ENCODE measurements at places on chromosomes 16 and 17.
A peak's percentile ranks its signal among the peaks of the same experiment; 100 is the strongest.

GRCh38 chr16:50004239-50004638 is 20.8 kb upstream of the CNEP1R1 start:
- DNase-seq = no peak

DNA sequence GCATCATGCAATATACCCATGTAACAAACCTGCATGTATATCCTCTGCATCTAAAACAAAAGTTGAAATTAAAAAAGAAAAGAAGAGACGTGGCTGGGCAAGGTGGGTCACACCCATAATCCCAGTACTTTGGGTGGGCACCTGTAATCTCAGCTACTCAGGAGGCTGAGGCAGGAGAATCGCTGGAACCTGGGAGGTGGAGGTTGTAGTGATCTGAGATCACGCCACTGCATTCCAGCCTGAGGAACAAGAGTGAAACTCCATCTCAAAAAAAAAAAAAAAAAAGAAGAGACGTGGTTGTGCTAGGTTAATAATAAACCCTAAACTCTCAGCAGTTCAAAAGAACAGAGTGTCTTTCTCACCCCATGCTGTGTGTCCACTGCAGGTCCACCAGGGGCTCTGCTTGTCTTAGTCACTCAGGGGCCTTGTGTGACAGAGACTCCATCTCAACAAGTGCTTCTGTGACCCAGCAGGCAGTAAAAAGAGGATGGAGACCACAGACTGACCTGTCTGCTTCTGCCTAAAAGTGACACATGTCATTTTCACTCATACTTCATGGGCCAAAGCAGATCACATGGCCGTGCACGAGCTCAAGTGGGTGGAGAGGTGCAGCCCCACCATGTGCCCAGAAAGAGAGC is 22.3 kb upstream of the N4BP1 start:
- no peak for DNase-seq

DNA sequence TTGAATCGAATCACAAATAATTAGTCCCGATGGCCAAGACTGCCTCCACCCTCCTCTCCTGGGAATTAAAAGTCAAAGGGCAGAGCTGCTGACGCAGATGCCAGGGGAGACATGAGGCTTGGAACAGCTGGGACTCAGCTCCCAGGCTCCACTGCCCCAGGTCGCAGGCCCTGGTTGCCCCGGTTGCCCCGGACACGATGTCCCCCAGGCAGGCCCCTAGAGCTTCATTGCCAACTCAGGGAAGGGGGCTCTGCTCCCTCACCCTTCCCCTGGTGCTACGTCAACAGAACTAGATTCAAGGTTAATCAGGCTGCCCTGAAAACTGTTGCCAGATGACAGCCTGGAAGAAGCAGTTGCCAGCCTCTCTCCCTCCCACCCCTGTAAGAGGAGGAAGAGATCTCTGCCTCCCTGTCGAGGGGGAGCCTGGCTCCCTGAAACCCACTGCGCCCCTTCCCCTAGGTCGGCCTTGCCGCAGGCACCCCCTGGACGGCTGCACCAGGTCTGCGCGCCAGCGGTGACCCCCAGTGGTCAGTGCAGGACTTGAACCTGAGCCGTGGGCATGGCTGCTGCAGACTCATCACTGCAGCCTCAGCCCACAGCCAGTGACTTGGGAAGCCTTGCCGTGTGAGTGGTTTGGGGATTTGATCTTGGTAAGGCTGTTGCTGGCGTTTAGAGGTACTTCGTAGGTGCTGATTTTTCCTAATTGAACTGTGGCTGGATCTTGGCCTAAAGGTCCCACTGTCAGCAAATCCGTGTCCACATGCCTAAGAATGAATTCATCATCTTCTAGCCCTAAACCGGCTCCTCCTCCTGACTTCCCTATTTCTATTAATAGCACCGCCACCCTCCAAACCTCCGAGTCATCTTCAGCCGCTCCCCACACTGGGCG is 84.1 kb upstream of the TOB1 start:
- DNase-seq = peak; percentile 79

DNA sequence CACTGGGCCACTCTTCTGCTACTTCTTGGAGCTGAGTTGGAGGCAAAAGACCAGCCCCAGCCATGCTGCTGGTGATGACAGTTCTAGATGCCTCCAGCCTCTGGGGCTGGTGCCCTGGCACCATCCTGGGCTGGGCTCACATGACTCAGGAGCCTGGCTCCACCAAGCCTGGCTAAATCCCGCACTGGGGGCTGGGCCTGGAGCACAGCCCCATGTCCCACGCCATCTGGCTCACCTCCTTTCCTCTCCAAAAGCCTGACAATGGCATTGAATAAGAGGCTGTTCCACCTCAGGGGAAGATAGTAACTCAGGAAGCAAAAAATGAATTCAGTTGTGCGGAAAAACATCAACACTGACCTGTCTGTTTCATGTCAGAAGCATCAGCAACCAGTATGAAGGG is 45.1 kb upstream of the MTSS2 start:
- no peak for DNase-seq

- no peak for DNase-seq
These were observed 41.6 kb downstream of the PRKCB start for GRCh38 chr16:23877107-23878070.

DNA sequence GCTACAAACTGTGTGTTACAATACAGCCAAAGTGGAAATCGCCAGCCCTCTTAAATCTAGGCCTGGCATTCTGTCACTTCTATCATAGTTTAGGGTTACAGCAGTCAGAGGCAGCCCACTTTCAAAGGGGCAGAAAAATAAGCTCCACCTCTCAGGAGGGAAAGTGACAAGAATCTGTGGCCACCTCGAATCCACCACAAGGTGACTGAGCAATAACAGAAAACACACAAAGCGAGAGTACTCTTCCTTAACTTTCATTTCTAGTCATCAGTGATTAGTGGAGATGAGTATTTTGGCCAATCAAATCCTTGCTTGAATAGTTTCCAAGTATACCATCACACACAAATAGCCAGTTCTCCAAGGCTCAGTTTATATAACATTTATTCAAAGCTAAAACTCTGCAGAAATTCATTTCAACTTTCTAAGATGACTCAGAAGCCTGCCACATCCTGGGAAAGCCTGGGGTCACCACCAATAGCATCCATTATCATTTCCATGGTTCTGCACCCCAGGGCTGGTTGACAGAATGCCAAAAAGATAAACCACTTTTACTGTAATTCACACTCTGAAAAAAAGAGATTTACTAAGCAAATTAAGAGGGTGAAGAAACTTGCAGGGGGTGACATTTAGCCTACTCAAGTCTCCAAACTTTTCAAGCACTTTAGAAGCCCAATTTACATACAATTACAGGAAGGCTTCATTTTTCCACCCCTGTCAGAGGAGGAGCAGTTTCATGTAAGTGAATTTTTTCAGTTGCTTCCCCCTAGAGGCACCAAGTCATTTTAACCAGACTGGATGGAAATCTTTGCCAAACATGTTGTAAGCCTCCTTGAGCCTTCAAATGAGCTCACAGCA is 66.8 kb downstream of the SALL1 start:
- no peak for DNase-seq

DNA sequence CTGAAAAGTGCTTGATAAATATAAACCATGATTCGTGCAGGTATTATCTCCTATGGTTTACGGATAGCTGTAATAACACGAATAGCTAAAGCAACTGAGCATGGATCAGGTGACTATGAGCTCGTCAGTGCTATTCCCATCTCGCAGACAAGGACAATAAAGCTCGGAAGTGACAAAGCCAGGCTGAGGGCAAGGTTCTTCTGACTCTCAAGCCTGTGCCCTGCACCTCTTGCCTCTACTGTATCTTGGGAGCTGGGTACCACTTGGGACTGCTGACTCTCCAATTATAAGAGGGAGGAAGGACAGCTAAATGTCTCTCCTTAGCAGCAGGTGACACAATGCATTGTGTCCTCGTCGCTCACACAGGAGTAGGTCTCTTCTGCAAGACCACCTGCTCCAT is 49.6 kb upstream of the IRF8 start:
- no peak for DNase-seq

- DNase-seq = no peak
These were observed 346.2 kb downstream of the FOXL1 start for GRCh38 chr16:86924537-86924936.

DNA sequence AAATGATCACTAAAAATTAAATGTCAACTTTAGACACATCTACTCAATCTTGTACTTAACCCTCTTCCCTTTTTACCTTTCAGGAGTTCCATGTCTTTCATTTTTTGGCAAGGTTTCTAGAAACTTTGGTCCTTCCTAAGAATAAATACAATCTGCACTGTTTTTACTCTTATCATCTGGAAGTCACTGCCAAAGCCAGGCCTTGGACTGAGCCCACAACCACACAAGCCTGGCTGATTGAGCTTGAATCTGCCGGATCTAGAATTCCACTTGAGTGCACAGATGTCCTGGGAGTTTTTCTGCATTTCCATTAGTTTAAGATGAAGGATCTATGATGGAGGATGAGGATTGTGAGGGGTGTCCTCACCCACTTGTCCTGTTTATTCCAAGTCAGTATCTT is 126.1 kb downstream of the VPS53 start:
- DNase-seq = no peak

DNA sequence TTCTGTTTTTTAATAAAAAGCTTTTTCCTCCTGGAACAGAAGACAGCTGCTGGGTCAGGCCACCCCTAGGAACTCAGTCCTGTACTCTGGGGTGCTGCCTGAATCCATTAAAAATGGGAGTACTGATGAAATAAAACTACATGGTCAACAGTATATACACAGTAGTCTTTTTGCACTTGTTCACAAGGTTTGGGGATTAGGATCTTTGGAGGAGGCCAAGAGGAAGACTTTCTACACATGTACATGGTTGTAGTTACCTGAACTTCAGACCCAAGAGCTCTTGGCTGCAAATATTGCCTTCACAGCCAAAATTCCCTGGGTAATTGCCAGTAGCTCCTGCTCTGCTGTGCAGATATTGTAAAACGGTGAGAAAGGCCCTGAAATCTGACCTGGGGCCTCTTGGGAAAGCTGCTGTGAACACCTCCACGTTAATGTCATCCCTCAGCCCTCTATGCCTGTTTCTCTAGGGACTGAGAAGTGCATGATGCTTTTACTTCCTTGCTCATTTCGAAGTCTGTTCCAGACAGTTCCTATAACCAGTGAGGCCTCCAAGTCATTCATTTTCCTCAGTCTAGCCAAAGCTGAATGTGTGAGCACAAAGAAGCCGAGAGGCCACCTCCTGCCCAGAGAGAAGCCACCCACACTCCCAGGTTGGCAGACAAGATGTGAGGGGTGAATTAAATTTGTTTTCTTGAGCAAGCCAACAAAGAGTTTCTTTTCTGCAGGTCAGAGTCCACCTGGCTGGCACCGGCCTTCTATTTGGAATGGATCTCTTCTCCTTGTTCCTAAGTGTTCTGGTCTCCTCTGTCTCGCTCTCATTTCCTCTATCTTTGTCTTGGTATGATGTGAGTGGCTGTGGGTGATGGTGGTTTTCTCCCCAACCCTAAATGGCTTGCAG is 15.9 kb downstream of the ANKRD40 start:
- no peak for DNase-seq

DNA sequence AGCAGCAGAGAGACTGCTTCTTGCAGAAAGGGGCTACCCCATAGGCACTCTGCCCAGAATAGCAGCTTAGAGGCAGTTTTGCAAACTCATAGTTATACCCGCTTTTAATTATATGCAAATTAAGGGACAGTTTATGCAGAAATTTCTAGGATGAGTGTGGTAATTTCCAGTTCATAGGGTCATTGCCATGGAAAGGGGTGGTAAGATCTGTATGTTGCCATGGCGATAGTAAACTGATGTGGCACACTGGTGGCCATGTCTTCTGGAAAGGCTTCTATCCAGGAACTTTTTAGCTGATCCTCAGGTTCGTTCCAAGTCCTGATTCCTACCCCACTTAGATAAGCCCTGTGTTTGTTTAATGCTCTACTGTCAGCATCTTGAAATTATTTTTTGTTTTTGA is 6.2 kb downstream of the STXBP4 start:
- DNase-seq = no peak
